ENCODE measurements at places on chromosomes 5 and 9. TPM values are rescaled to one million over a fixed set of nuclear protein-coding genes. Genes with fewer than 3 reads are reported as not detected.

DNA sequence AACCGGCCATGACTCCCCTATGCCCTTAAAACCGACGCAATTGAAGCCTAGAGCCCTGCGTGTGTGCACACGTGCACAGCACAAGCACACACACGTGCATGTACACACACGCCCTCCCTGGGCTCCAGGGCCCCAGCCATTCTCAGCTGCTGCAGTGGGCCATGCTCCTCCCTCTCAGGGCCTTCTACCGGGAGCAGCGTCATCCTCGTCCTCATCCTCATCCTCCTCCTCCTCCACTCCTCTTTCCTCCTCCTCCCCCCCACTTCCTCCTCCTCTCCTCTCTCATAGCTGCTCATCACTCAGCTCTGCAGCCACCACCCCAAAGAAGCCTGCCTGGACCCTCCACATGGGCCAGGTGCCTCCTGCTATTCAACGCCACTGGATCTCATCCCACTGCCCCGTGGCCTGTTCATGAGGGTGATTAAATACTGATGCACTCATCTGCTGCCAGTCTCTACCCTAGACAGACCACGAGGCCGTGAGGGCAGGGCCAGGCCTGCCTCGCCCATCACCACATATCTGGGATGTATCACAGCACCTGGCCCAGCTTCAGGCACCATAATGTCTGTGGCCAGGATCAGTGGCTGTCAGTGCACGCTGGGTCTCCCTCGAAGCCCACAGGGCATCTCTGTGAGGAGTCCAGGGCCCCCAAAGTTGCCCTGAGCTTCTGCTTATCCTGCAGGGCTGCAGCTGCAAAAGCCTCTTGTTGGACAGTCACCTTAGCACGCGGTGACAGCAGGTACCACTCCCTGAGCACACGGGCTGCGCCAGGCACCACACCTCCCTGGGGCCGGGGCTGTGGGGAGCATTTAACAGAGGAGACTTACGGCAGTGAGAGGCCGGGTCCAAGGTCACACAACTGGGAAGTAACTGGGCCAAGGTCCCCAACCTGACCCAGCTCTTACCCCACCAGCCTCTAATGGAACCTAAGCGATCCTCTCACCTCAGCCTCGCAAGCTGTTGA, 9.8 kb downstream of the FAM78A start:
- DNase-seq: no peak

DNA sequence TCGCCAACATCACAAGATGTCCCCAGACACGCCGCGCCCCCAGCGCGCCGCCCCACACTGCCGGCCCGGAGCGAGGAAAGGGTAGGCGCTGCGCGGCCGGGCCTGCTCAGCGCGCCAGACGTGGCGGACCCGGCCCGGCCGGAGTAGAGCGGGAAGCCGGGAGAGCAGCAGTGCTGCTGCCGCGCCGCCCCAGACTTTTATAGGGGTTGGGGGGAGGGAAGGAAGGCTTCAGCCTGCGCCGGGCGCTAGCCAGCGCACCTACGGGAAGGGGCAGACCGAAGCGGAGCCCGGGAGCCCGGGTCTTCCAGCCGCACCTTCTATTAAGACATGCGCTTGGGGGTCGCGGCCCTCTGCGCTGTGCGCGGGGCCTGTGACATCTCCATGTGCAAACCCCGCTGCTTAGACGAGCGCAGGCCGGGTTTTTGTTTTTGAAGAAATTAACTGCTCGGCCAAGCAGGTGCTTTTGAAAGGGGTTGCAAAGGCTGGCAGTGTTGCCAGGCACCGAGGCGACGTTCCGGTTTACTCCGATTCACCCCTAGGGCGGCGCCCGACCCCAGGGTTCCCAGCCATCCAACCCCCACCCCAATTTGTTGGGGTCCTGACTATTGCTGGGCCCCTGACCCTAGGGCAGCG, 353 bp upstream of the PAX5 start:
- no peak for DNase-seq

- no peak for DNase-seq
Observed at GRCh38 chr9:128818839-128819715, 777 bp downstream of the ENDOG start.

GRCh38 chr5:96756985-96757384, 50.8 kb downstream of the ERAP1 start:
- DNase-seq: no peak

DNA sequence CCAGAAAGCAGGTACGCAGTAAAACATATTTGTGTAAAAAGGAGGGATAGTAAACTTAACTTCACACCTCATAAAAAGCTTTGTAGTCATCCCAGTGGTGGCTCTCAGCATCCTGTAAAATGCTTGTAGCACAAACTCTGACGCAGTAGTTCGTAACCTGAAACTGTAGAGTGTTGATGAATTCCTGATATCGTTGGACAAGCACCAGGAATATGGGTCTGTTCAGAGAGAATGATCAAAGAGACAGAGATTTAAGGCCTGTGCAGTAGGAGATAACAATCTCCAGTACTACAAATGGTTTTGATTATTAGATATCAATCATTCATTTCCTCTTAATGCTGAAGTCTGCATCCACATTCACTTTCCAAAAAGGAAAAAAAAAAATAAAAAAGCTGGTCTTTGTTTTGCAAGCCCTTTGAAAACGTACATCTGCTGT, 148.5 kb downstream of the KIAA0825 start:
- DNase-seq: no peak

The SCGB3A1 gene
- total RNA-seq: not detected

The ANKRD18A gene
- total RNA-seq: 0.12 TPM
